ENCODE measurements at places on chromosomes 3 and 15. TPM values are rescaled to one million over a fixed set of nuclear protein-coding genes. Genes with fewer than 3 reads are reported as not detected.

GRCh38 chr3:18951333-18951732 lies 197.0 kb upstream of the KCNH8 start:
- DNase-seq, result no peak
- no peaks in the 10 kb centered on the region for H3K4me1 ChIP-seq
- no peaks in the 10 kb centered on the region for H3K36me3 ChIP-seq
- H3K27ac ChIP-seq, result no peak overlapping the region
- no peak overlapping the region for H3K4me3 ChIP-seq

DNA sequence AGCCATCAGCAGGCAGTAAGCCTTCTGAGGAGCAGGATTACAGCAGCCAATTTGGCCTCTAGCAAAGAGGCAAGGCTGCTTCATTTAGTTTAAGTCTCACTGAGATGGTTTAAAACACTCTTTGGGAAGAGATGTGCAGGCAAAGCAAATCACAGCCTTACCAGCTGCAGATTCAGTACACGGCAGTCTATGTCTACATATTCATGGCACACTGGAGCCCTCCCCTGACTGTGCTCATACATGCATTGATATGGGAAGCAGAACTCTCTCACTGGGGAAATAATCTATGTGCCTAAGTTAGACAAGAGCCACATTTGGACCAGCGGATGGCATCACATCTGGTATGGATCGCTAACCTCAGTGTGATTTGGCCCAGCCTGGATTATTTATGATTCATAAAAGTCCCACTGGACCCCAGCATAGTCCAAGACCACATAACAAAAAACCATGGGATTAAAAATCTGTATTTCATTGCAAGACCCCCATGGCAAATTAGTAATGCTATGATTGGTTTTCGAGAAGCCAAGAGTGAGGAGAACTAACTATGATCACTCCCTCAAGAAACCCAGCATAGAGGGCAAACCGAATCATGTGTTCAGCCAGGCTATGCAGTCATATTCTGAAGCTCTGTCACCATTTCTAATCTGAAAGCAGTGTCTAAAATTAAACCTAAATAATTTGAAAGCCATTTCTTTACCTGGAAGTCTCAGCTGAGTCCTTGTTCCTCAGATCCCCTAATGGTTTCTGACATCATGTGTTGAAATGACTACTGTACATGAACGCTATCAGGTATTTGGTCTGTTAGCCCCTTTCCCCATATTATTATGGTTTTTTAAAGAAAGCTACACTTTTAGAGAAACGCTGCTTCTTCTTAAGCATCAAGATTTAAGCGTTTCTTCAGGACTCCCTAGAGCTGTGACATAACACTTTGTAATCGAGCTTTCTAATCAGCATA lies 1.2 kb downstream of the PRICKLE2 start:
- peaks cover 11% of the 10 kb centered on the region for H3K4me1 ChIP-seq
- H3K4me3 ChIP-seq, result peak overlapping the region; percentile 29
- DNase-seq, result no peak
- no peaks in the 10 kb centered on the region for H3K36me3 ChIP-seq

DNA sequence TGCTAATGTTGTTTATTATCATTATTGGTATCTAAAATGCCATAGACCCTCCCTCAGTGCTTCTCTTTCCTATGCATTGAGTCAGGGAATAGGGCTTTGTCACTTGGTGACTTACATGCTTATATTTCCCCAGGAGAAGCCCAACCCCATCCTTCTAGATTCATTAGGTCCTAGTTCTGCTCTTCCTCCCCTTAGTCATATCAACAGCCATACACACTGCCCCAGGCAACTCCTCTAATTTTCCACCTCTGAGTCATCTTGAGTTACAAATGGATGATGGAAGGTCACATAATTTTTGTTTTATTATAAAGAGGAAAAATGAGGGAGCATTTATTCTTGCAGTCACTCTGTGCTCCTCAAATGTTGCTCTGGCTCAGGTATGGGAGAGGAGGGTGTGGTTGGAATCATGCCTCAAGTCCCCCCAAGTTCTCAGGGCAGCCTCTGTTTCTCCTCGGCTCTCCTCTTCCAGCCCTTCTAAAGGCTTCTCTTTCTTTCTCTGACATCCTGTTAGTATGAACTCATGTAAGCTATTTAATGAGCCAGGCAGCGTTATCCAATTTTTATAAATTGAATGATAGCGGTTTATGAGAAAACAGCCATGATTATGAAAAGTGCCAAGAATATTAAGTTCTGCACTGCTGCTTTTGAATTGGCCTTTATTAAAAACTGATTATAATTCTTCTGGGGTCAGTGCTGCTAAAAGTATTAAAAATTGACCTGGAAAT lies 45.6 kb upstream of the FSTL1 start:
- H3K27me3 ChIP-seq, result no peaks in the 10 kb centered on the region
- peak overlapping the region; percentile 58 for H3K27ac ChIP-seq
- peaks cover 12% of the 10 kb centered on the region for H3K4me1 ChIP-seq
- no peak for DNase-seq
- no peak overlapping the region for H3K4me3 ChIP-seq

DNA sequence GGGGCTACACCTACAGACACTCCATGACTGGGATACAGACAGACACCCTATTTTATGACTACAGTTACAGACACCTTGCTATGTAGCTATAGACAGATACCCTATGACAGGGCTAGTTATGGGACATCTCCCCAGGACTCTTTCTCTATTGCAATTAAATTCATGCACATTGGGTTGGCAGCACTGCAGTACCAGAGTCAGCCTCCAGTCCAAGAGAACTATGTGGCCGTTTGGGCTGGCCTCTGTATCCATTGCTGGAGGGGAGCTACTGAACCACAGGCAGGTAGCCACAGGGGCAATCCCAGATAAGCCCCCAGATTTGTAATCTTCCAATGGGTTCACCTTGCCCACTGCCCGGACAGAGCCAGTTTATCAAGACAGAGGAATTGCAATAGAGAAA lies 108.4 kb upstream of the SPATA16 start:
- H3K4me1 ChIP-seq, result no peaks in the 10 kb centered on the region
- no peaks in the 10 kb centered on the region for H3K27me3 ChIP-seq
- no peak for DNase-seq
- no peak overlapping the region for H3K27ac ChIP-seq

DNA sequence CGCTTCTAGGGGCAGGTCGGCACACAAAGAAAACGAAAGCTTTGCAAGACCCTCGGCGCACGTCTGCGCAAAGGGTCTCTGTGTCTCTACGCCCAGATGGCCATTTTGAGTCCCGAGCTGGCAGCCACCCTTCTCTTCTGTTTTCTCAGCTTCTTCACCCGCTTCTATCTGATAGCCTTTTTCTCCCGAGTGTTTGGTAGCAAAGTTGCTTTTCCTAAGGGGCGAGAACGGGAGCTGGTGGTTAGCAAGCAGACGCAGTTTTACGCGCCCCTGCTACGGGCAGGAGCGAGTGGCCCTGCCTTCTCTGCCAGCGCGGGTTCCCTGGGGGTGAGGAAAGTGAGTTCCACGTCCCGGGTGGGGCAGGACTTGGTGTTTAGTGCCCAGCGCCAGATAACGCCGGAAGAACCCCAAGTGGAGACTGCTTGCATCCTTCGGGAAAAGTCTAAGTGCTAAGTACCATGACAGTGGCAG lies 2.9 kb upstream of the MKRN2 start:
- H3K4me1 ChIP-seq, result no peaks in the 10 kb centered on the region
- DNase-seq, result peak; percentile 22
- no peaks in the 10 kb centered on the region for H3K36me3 ChIP-seq
- peak overlapping the region; percentile 30 for H3K4me3 ChIP-seq
- no peaks in the 10 kb centered on the region for H3K27me3 ChIP-seq

DNA sequence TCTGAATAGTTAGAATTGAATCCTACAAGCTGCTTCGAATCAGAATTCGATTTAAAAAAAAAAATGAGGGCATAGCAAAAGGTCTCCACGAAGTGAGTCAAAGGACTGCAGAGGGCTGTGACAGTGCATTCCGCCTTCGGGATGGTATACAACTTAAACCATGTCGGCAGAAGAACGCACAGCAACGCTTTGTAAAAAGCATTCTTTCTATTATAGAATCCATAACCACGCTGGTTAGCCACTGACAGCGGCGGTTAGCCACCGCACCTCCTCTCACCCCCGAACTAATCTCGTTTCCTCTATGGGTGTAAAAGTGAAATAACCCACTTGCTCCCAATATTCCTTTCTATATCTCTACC lies 664 bp upstream of the PIK3CA start:
- H3K27me3 ChIP-seq, result no peaks in the 10 kb centered on the region
- DNase-seq, result no peak
- peaks cover 17% of the 10 kb centered on the region for H3K4me1 ChIP-seq

- H3K27me3 ChIP-seq, result no peaks in the 10 kb centered on the region
- no peaks in the 10 kb centered on the region for H3K36me3 ChIP-seq
- H3K4me1 ChIP-seq, result no peaks in the 10 kb centered on the region
- H3K27ac ChIP-seq, result no peak overlapping the region
Measured at GRCh38 chr3:122873741-122874515, 79.1 kb downstream of the SLC49A4 start.

DNA sequence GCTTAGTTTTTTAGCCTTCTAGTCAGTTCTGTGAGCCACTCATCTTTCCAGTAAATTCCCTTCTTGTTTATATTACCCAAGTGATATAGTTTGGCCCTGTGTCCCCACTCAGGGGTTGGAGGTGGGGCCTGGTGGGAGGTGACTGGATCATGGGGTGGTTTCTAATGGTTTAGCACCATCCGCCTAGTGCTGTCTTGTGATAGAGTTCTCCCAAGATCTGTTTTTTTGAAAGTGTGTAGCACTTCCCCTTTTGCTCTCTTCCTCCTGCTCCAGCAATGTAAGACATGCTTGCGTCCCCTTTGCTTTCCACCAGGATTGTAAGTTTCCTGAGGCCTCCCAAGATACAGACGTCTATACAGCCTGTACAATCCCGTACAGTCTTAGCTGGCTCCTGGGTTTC lies 53.7 kb upstream of the INO80 start:
- no peaks in the 10 kb centered on the region for H3K27me3 ChIP-seq
- H3K36me3 ChIP-seq, result no peaks in the 10 kb centered on the region
- H3K4me3 ChIP-seq, result no peak overlapping the region
- DNase-seq, result no peak
- H3K4me1 ChIP-seq, result no peaks in the 10 kb centered on the region
- H3K27ac ChIP-seq, result no peak overlapping the region

- H3K36me3 ChIP-seq, result no peaks in the 10 kb centered on the region
- no peak overlapping the region for H3K27ac ChIP-seq
- no peak overlapping the region for H3K4me3 ChIP-seq
- peaks cover 29% of the 10 kb centered on the region for H3K27me3 ChIP-seq
Measured at GRCh38 chr3:27718459-27718858, 3.7 kb downstream of the EOMES start.

DNA sequence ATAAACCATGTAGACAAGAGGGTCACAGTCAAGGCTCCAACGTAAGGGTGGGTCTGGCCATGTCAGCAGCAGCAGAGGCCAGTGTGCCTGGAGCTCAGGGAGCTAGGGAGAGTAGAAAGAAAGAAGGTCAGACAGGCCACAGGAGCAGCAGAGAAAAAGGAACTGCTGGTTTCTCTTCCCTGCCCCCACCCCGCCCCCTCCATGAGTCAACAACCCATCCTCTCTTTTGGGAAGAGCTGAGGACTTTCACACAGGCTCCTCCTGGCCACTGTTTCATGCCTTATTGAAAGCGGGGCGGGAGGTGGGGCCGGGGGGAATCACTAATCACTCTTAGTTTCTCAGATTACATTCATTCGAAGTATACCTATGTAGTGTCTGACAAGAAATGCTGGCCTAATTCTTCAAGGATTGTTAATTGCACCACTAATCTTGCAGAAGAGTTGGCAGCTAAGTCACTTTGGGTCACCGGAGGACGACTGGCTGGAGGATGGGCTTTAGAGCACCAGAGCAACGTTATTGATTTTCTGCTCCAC lies 9.1 kb upstream of the SCG3 start:
- H3K27ac ChIP-seq, result no peak overlapping the region
- H3K4me1 ChIP-seq, result no peaks in the 10 kb centered on the region
- H3K36me3 ChIP-seq, result no peaks in the 10 kb centered on the region
- no peak for DNase-seq

The MAP3K13 gene
- total RNA-seq, result 8.8 TPM

The IGSF10 gene
- 3.5 TPM for total RNA-seq

All from uterus (tissue), 4 donors.